ENCODE measurements at places on chromosomes 16 and 17.

GRCh38 chr17:43683928-43684653, 22.4 kb upstream of the MEOX1 start:
- DNase-seq, result no peak

GRCh38 chr17:68327823-68328557, 36.7 kb downstream of the ARSG start:
- DNase-seq, result no peak

DNA sequence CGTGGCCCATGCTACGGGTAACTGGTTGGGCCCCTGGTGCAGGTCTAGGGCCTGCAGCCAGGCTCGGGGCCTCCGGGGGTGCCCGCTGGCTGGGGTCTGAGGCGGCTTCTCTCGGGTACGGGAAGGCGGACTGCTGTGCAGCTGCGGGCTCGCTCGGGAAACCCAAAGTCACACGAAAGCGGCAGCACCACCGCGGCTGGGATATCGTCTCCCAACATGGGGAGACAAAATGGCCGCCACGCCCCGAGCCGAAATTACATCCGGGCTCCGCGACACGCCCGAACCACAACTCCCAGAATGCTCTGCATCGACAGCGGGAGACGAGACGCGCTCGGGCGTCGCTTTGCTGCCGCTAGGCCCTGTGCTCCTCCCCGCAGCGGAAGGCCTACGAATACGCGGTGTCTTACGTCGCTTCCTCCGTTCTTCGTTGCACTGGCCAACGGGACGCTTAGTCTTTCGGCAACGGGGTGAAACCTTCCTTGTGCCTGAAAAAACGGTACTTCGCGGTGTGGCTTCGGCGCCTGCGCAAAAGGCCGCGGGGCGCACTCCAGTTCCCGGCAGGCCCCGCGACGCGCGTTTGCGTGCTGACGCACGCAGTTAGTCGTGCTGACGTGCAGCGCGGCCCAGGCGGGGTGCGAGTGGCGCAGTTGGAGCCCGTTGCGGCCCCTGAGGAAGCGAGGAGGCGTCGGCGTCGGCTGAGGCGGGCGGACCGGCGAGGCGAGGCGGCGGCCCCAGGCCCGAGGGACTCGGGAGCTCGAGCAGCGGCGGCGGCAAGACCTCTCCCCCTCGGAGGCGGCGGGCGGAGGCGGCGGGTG, at the start of gene SRRM2:
TSS of gene SRRM2 (plus strand) at position 604 of the 815 bp plus-strand sequence. CDS start 3,727 bp downstream, outside the sequence.
- peak; percentile 92 for DNase-seq

- no peak for DNase-seq
Measured at GRCh38 chr16:85891776-85892166, 7.2 kb upstream of the IRF8 start.

DNA sequence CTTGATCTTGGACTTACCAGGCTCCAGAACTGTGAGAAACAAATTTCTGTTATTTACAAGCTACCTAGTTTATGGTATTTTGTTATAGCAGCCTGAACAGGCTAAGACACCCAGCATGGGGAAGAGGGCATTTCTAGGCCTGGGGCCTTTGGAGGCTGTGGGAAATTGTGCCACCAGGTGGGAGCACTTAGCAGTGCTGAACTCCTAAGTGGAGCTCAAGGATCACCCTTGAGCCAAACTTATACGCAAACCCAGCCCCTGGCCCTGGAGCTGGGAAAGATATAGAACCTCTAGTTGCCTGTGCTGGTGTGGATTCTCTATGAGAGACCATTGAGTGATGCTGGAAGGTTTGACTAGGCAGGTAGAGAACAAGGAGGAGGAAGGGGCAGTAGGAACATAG, 36.1 kb downstream of the MIS12 start:
- no peak for DNase-seq

DNA sequence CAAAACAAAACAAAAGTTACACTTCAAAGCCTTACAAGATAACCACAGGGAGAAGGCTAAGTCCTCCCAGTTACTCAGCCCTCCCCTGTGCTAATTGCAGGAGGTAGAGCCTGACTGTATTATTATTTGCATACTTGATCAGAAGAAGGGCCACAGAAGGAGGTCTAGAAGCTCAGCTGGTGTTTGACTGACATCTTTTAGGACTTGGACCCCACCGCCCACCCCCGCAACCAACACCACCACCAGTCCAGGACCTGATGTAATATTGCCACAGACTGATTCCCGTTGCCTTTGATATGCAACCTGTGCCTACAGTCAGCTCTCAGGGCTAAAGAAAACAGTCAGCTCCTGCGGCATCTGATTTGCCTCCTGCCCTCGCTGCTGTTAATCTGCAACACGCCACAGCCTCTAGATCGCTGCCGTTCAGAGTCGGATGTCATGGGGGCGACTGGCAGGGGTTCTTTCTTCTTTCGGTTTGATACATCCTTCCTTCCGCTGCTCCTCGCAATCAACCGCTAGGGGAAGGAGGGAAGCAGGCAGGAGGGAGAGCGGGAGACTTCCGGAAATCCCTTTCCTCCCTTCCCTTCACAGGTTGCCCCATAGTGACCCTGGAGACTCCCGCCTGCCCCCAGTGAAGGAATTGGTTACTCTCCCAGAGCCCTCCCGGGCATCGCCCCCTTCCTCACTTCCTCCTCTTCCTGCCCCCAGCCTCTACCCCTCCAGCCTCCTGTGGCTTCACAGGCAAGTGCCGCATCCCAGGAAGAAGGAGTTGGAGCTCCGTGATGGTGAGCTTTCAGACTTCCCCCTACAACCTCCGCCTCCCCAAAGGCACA, 90.5 kb upstream of the SOX9 start:
- DNase-seq, result peak; percentile 73

- DNase-seq, result no peak
Measured at GRCh38 chr16:49189286-49189685, 92.4 kb downstream of the CBLN1 start.

GRCh38 chr16:13441675-13442074, 478.3 kb upstream of the ERCC4 start:
- DNase-seq, result no peak

GRCh38 chr17:64155129-64155528, 25.2 kb upstream of the ERN1 start:
- no peak for DNase-seq

- peak; percentile 37 for DNase-seq
Measured at GRCh38 chr17:46732754-46733398, 85.6 kb downstream of the WNT3 start.

DNA sequence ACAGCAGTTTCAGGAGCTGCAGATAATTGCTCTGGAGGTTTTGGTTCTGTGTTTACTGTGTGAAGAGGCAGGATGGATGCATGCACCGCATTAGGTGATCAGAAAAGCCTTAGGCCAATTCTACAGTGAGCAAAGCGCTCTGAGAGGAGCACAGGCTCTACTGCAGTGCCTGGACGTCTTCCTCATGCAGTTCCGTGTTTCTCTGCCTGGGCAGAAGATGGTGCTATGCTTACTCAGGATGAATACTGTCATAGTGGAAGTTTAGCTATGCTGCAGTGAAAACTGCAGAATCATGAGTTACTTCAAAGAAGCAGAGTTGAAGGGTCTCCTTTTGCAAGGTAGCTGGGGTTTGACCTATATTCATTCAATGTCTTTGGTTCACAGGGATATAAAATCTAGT, 1012.4 kb downstream of the KCNJ18 start:
- DNase-seq, result no peak

DNA sequence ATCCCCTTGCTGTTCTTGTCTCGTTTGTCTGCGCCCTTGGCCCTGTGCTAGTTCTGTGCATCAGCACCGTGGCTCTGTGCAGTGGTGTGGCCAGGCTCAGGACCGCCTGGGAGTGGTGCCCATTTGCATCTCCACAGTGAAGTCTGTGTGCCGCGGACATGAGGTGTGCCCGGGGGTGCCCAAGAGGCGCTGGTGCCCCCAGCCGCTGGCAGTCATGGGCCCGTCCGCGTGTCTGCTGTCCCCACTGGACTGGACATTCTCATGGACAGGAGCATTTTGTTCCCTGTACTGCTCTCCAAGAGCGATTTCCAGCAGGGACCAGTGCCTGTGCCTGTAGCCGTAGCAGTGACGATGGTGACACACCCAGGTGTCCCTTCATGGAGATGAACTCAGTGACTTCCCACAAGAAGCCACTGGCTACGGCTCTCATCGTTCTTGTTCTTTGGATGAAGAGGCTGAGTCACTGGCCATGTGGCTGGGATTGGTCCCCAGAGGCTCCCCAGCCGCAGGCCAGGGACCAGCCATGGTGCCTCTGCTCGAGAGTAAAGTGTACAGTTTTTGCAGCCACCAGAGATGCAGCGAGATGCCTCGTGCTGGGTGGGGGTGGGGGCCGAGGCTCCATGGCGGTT, 13.0 kb upstream of the MC1R start:
- DNase-seq, result no peak

- no peak for DNase-seq
Measured at GRCh38 chr16:87173294-87173893, 143.8 kb downstream of the C16orf95 start.

DNA sequence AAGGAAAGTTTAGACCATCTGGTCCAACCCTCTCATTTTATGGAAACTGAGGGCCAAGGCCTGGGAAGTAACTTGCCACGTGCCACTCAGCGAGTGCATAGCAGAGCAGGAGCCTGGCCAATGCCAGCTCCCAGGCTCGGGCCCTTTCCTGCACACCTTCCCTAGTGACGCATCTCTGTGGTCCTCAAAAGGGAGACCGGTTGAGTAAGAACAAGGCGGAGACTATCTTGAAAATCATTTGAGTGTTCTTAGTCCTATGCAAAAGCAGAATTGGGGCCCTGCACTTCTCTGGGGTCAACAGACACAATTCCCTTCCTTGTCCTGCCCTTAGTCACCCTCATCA, 2.8 kb downstream of the CCL4 start:
- DNase-seq, result no peak

- DNase-seq, result no peak
Measured at GRCh38 chr16:31148281-31148728, 1.6 kb downstream of the PRSS36 start.

GRCh38 chr16:70161350-70161749, 12.2 kb upstream of the CLEC18C start:
- no peak for DNase-seq

GRCh38 chr17:183021-183420, 1.6 kb upstream of the DOC2B start:
- peak; percentile 31 for DNase-seq

GRCh38 chr16:84049403-84050060, 6.9 kb upstream of the SLC38A8 start:
- DNase-seq, result no peak

GRCh38 chr17:70076831-70077230, 1.8 kb downstream of the KCNJ16 start:
- DNase-seq, result no peak

DNA sequence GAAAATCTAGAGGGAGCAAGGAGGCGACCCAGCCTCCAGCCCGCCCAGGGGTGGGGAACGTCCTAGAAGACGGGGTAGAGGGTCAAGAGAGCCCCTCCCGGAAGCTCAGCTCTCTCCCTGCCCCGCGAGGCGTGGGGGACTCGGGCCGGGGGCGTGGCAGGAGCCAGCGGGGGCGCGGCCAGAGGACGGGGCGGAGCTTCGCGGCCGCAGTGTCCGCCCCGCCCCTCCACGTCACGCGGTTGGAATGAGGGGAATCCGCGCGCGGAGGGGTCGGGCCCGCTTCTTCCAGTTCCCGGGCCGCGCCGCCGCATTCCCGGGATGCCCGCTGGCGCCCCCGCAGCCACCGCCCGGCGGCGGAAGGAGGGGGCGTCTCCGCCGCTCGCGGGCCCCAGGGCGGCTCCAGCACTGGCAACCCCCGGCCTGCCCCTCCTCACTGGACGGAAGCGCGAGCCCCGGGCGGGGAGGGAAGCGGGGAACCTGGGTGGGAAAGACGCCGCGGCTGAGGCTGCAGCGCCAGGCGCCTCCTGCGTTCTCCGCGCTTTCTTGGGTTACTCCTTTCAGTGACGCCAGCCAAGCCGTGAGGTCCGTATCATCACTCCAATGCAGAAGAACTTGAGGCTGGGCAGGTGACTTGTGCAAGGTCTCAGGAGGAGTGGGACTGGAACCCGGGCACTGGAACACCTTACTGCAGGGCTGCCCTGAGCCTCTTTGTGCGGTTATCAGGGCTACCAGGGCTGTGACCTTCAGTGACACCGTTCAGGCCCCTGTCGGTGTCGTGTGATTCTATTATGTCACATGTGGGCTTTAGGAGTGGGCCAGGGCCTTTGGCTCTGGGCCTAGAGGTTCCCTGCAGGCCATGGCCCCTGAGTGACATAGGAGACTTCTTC, 4.3 kb downstream of the MYO1C start:
- DNase-seq, result peak; percentile 87

GRCh38 chr16:4796982-4797804, 2.0 kb downstream of the SMIM22 start:
- no peak for DNase-seq

- peak; percentile 12 for DNase-seq
Measured at GRCh38 chr16:51939378-51939871, 607.5 kb downstream of the TOX3 start.

GRCh38 chr16:86771506-86772460, 193.4 kb downstream of the FOXL1 start:
- no peak for DNase-seq

Data from Ammon's horn (tissue), 1 donor.